GM23248 (cell line): ENCODE measurements at places on chromosomes 1 and 21.
A peak's percentile ranks its signal among the peaks of the same experiment; 100 is the strongest.

DNA sequence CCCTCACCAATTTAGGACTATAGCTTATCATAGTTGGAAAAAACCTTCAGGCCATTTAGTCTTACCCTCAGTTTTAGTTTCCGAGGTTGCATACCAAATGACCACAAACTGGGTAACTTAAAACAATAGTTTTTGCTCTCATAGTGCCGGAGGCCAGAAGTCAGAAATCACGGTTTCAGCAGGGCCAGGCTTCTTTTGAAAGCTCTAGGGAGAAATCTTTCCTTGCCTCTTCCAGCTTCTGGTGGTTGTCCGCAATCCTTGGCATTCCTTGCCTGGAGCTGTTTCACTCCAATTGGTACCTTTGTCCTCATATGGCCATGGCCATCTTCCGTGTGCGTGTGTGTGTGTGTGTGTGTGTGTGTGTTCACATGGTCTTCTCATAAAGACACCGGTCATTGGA lies 12.4 kb upstream of the PLXNA2 start:
- DNase-seq = no peak

DNA sequence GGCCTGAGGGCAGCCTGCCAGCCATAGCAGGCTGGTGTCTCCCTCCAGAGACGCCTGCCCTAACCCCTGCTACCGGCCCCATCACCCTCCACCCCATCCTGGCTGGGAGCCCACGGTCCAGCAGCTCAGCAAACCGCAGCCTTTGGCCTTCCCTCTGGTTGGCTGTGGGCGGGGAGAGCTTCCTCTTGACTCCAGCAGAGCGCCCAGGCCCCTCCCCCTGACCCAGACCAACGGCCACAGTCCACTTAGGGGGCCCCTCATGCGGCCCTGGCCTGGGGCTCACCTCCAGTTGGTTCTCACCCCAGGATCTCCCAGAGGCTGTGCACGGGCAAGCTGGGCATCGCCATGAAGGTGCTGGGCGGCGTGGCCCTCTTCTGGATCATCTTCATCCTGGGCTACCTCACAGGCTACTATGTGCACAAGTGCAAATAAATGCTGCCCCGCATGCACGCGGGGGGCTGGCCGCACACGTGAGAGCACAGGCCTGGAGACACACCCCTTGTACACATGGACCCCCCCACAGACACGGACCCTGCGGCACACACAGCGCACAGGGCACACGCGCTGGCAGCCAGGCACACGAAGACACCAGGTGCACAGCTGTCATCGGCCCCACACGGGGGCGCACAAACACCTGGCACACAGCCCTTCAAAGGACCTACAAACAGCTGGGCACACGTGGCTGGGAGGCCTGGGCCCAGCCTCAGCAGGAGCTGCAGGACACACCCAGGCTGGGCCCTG lies 3.1 kb downstream of the SMIM1 start:
- peak; percentile 44 for DNase-seq

DNA sequence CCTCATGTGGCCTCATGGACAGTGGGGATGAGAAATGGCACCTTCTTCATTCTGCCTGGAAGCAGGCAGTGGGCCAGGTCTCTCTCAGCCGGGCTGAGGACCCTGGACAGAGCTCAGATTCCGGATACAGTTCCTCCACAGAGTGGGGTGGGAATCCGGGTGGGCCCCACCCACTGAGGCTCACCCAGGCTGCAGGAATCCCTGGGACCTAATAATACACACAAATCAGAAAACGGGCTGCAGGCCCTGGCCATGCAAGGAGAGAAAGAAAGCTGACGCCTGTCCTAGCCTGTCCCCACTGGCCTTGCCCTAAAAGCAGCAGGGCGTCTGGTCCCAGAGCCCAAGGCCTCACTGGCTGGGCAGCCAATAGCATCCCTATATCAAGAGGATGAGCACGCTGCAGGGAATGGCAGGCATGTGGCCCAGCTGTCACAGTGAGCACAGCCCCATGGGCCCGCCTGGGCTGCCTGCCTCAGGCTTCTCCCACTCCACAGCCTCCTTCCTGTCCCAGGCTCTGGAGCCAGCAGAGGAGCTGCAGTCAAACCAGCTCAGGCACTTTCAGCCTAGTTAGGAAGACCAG lies 25.3 kb downstream of the ACTA1 start:
- peak; percentile 6 for DNase-seq

- DNase-seq = no peak
Measured at GRCh38 chr1:156524481-156524869, 23.9 kb upstream of the MEF2D start.

GRCh38 chr1:176989023-176989422 lies 175.5 kb downstream of the ASTN1 start:
- peak; percentile 1 for DNase-seq

DNA sequence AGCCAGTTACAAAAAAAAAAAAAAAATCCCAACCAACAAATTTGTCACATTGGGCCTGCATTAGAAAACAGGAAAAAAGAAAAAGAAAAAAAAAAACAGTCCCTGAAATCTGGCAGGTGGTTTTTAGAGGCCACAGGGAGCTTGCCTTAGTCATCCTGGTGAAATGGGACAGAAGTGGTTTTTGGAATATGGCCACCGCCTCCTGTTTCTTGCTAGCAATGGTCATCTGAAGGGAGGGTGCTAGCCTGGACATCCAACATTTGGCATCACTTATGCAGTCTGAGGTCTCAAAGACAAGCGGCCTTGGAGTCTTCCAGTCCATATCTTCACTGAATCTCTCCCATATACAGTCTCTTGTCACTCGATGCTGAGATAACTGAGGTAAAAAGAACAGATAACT lies 20.1 kb upstream of the NKAIN1 start:
- DNase-seq = no peak
